ENCODE measurements at places on chromosomes 11 and 22.

- DNase-seq, result no peak
Measured at GRCh38 chr11:128735935-128736605, 42.2 kb downstream of the FLI1 start.

GRCh38 chr11:17603056-17603825 is 56.2 kb downstream of the OTOG start:
- DNase-seq, result no peak

DNA sequence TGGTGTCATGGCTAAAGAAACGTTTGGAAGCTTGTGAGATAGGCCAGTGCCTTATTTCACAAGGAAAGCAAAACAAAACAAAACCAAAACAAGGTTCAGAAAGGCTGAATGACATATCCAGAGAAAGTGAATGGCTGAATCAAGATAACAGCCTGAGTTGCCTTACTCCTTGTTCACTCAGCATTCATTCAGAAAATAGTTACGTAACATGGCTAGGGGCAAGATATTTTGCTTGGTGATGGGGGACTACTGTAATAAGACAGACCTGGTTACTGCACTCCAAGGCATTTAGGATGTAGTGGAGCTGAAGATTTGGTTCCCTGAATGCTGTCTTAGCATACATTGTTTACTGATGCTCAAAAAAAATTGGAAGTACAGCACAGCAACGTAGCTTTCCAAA is 47.7 kb downstream of the C11orf91 start:
- DNase-seq, result no peak

- no peak for DNase-seq
Measured at GRCh38 chr11:68370211-68371111, 58.1 kb downstream of the LRP5 start.

- no peak for DNase-seq
Measured at GRCh38 chr11:33667819-33668467, 32.7 kb downstream of the C11orf91 start.

DNA sequence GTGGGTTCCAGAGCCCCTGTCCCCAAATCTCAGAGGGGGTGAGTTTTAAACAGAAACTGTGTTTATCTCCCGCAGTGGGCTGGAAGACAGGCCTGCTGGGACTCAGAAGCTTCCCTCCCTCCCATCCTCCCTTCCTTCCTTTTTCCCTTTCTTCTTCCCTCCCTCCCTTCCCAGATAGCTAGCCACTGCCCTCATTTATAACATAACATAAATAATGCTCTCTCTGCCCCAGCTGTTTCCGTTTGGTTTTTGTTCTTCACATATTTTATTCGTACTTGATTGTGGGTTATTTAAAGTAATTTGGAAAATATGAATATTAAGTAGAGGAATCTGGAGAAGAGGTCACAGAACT is 140.9 kb downstream of the TEAD1 start:
- no peak for DNase-seq

All from stimulated activated CD4-positive, alpha-beta T cell treated with anti-CD3 and anti-CD28 coated beads, Interleukin-15, amount 100 ng/mL, for 1 hour (primary cell).